A549 treated with DMSO at 1 μM for 4 hours (cell line): ENCODE measurements at places on chromosomes 7 and 10. TPM values are rescaled to one million over a fixed set of nuclear protein-coding genes. Genes with fewer than 3 reads are reported as not detected.

AGBL3 gene
- 0.28 to 1.5 TPM (median 1.3 TPM) in 5 replicates for total RNA-seq

PTF1A gene
- total RNA-seq, result not detected in 5 replicates

AQP1 gene
- 0.41 to 0.88 TPM (median 0.44 TPM) in 5 replicates for total RNA-seq

ECHS1 gene
- 137 to 152 TPM (median 142 TPM) in 5 replicates for total RNA-seq

MOSPD3 gene
- 17.2 to 20.3 TPM (median 18.1 TPM) in 5 replicates for total RNA-seq

ATOH7 gene
- 0.19 to 0.44 TPM (median 0.26 TPM) in 5 replicates for total RNA-seq

HOXA6 gene
- total RNA-seq, result 0.71 to 2.5 TPM (median 1.8 TPM) in 5 replicates

NRF1 gene
- 10.7 to 15.5 TPM (median 12.3 TPM) in 5 replicates for total RNA-seq

NEBL gene
- total RNA-seq, result 2.7 to 6.5 TPM (median 4.6 TPM) in 5 replicates

STEAP1 gene
- total RNA-seq, result 13.3 to 15.8 TPM (median 15.7 TPM) in 5 replicates

CYP3A7 gene
- total RNA-seq, result not detected in 5 replicates

RASSF4 gene
- 1.2 to 1.7 TPM (median 1.5 TPM) in 5 replicates for total RNA-seq

TMEM213 gene
- not detected in 5 replicates for total RNA-seq

ABCC2 gene
- total RNA-seq, result 141 to 192 TPM (median 172 TPM) in 5 replicates

ENTPD1 gene
- total RNA-seq, result 0.02 to 0.05 TPM (median 0.05 TPM) in 4 of 5 replicates, not detected in the other

RBM20 gene
- 1.1 to 1.8 TPM (median 1.5 TPM) in 5 replicates for total RNA-seq

BNIP3 gene
- 40.9 to 45.1 TPM (median 42.0 TPM) in 5 replicates for total RNA-seq

RADIL gene
- 1.3 to 2.4 TPM (median 1.6 TPM) in 5 replicates for total RNA-seq

CALHM1 gene
- not detected in 5 replicates for total RNA-seq

SPDYE16 gene
- total RNA-seq, result 0.10 TPM in 1 of 5 replicates, not detected in the others

PARG gene
- 17.0 to 21.8 TPM (median 20.0 TPM) in 5 replicates for total RNA-seq

PHYH gene
- 30.6 to 33.7 TPM (median 31.0 TPM) in 5 replicates for total RNA-seq

KCNMA1 gene
- 42.4 to 95.9 TPM (median 75.8 TPM) in 5 replicates for total RNA-seq

KLLN gene
- 0.52 to 0.66 TPM (median 0.64 TPM) in 5 replicates for total RNA-seq
